Nephron progenitor cell (in vitro differentiated cells): ENCODE measurements at places on chromosomes 12 and 14.

DNA sequence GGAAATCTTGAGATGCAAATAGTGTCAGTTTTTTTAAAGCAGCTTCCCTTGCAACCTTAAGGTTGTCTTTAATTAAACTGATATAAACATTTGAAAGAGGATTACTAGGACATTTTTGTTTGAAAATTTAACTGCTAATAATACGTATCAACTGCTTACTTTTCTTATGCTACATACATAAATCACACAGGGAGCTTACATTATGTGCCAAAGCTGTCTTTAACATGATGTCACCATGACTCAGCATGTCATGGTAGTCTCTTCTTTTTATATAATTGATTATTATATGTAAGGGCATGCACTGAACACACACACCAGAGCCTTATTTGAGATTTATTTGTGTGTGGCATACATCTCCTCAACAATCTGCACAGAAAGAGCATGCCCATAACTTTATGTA is 63.0 kb upstream of the PTHLH start:
- DNase-seq = no peak

- DNase-seq = no peak
Observed at GRCh38 chr14:44669496-44669895, 162.4 kb upstream of the FSCB start.

GRCh38 chr12:92408072-92408900 is 262.6 kb upstream of the BTG1 start:
- DNase-seq = peak; percentile 15

- DNase-seq = no peak
Observed at GRCh38 chr12:28883406-28883997, 265.6 kb upstream of the FAR2 start.

- DNase-seq = no peak
Observed at GRCh38 chr12:107304588-107305532, 211.5 kb upstream of the CRY1 start.

DNA sequence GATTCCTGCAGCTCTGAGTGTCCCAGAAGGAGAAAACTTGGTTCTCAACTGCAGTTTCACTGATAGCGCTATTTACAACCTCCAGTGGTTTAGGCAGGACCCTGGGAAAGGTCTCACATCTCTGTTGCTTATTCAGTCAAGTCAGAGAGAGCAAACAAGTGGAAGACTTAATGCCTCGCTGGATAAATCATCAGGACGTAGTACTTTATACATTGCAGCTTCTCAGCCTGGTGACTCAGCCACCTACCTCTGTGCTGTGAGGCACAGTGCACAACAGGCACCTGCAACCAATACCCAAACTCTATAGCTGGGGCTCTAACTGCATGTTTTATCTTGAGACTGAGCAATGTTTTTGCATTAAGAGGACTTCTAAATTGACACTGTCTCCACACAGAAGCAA is 379.2 kb upstream of the OR4E1 start:
- DNase-seq = no peak
